Activated CD4-positive, alpha-beta T cell treated with anti-CD3 and anti-CD28 coated beads for 36 hours (primary cell): ENCODE measurements at places on chromosomes 6 and 20. TPM values are rescaled to one million over a fixed set of nuclear protein-coding genes. Genes with fewer than 3 reads are reported as not detected.

GRM4 gene
- 0.11 TPM for total RNA-seq

TRAPPC3L gene
- total RNA-seq: not detected

ZBTB46 gene
- total RNA-seq: 1.3 TPM

DLL1 gene
- 0.54 TPM for total RNA-seq

DNA sequence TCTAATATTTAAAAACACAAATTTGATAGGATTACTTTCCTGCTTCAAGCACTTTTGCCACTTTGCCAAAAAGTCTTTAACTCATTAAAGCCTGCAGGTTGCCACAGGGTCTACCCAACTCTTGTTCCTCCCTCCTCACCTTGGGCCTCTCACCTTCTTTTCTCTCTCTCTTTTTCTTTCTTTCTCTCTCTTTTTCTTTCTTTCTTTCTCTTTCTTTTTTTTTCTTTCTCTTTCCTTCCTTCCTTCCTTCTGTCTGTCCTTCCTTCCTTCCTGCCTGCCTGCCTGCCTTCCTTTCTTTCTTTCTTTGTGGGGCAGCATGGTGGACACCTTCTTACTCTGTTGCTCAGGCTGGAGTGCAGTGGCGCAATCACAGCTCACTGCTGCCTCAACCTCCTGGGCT is 50.2 kb downstream of the C6orf52 start:
- no peak for DNase-seq

DNA sequence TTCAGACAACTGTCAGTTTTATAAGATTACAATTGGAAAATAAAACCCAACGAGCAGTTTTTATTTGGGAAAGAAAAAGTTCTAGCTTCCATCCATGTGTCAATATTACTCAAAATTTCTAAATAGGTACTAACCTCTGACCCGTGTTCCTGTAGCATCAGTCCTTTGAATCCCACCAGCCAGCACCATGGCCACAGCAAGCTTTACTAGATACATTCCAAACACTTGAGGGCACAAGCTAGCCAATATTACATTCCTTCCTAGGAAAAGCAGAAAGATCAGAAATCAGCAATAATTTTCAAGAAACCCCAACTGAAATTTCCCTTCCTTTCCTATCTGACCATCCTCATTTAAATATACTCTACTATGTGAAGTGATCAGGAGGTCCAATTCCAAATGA is 19.2 kb downstream of the ASF1A start:
- no peak for DNase-seq

GRCh38 chr6:109491207-109491938 is 8.4 kb upstream of the ZBTB24 start:
- DNase-seq: peak; percentile 26

- DNase-seq: peak; percentile 89
These were observed 11.4 kb downstream of the SYNGAP1 start for GRCh38 chr6:33430991-33431879.

- peak; percentile 75 for DNase-seq
These were observed 23.4 kb upstream of the SLCO4A1 start for GRCh38 chr20:62618611-62619529.

DNA sequence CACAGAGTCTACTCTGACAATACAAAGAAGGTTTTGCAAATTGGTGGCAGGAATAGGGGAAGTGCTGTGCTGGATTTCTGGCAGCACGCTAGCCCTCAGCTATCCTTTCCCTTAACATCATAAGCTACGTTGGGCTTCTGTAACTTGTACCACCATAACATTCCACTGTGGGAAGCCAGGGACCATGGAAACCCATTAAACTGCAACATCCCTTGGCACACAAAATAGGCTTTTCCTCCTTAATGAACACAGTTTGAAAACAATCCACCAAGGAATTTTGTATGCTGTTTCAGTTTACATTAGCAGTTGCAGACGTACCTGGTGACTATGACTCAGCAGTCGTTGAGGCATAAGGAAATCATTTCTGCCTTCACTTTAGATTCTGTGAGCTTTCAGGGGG is 203.9 kb upstream of the RAB32 start:
- DNase-seq: no peak

DNA sequence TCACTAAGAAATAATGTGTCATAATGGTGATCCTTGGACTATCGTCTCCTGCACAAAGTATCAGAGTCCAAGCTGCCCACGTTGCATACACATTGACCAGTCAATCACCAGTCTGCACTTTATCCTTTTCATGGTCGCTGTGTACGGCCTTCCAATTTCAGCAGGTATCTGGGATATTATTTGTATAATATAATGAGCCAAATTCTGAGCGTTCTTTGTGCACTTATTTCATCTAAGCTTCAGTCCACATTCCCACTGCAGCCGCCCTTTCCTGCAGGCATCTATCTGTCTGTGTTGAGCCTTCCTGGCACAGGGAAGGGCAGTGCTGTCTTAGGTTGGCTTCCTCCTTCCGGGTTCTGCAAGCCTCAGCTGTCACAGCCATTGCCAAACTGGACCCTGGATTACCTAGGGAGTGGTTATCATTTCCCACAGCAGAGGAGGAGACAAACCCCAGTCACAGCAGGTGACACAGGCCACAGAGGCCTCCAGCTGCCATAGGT is 174.3 kb downstream of the TTLL2 start:
- no peak for DNase-seq

- no peak for DNase-seq
These were observed 138.3 kb downstream of the FLRT3 start for GRCh38 chr20:14199111-14199510.

DNA sequence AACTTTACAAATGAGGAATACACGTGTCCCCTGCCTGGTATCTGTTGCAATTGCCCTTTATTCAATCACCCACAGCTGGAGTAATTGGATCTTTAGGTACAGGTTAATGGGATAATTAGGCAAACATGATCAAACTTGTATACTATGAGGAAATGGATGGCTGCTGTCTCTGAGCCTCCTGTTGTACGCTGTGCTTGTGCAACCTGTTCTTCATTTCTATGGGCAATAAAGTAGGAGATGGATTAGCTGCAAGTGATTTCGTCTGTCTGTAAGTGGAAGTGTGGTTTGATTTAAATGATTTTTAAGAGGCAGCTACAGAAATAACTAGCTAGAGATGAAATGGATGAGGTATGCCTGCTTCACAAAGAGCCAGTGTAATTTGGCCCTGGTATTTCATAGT is 474.1 kb downstream of the RNF144B start:
- no peak for DNase-seq

DNA sequence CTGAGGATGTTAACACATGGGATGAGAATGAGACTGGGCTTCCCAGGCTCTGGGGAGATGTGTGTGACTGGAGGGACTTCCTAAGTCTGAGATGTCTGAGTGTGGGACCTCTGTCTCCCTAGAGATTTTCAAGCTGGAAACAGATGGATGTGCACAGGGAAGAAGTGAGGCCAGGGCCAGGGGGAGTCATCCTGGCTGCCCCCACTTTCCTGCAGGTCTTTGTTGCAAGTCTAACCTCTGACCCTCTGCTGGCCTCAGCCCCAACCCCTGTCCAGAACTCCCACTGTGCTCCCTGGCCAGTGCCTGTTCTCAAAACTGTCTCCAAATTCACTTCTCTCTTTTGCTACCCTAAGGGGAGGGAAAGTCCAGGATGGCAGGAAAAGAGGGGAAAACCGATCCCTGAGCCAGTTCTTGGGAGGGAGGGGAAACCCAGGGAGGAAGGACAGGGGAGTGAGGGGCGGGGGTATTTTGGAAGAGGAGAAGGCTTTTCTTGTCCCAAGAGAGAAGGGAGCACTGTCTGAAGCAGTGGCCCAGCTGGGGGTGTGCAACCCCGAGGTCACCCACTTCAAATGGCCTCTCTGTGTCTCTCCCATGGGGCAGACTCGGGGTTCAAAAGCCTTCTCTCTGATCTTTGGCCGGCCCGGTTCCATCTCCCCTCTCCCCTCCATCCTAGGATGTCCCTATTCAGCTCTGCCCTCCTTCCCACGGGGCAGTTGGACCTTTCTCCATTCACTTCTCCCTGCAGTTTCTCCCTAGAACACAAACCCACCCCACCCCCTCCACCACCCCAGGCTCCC is 3.1 kb downstream of the PPP1R18 start:
- peak; percentile 29 for DNase-seq

GRCh38 chr20:25278636-25279361 is 30.9 kb downstream of the PYGB start:
- DNase-seq: peak; percentile 1

DNA sequence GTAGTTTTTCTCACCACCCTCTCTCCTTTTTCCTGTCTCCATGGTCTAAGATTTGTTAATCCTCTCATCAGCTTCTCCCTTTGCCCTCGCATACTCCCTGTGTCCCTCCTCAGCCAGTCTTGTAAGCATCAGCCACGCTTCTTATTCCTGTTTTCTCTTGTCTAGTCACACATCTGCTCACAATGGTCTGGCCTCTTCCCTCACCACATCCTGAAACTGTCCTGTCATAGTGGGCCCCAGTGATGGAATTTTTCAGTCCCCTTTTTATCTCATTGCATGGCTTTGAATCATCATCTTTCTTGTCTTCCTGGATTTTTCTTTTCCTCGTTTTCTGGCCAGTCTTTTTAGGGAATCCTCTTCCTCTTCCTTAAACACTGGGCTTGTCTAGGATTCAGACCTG is 57.2 kb downstream of the GFRA4 start:
- no peak for DNase-seq
